ENCODE measurements at places on chromosomes 3 and 15. TPM values are rescaled to one million over a fixed set of nuclear protein-coding genes. Genes with fewer than 3 reads are reported as not detected.

- DNase-seq = no peak
These were observed 129.8 kb downstream of the SLC25A26 start for GRCh38 chr3:66350601-66351000.

Gene COL6A6
- 1.0 TPM for total RNA-seq

GRCh38 chr3:154314152-154314551 is 10.1 kb downstream of the DHX36 start:
- DNase-seq = no peak

DNA sequence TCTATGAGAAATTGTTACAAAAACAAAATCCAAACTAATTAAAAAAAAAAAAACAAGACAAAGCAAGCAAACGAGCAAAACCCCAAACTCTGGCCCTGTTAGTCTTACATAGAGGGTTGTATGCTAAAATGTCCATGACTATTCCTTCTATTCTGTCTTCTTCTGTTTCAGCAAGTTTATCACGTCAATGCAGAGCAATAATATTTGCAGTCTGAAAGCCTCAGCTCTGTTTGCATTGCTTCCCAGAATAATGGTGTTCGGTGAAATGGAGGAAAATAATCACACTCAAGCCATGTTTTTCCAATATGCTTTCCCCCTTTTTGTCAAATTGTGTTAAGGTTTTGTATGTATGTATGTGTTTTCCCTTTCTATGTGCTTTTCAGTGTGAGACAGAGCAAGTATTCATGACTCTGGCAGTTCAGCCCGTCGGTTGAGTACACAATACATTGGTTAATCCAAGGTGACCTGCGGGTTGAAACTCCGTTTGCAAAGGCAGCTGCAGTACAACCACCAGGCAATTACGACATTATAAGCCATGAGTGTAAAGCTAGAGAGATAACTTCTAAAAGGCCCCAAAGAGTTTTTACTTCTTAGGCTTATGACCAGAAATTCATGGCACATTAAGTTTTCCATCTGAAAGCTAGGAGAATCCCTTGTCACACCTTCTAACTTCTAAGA is 34.9 kb upstream of the MAGI1 start:
- no peak for DNase-seq

GRCh38 chr3:193498215-193498614 is 56.5 kb downstream of the ATP13A4 start:
- DNase-seq = no peak

DNA sequence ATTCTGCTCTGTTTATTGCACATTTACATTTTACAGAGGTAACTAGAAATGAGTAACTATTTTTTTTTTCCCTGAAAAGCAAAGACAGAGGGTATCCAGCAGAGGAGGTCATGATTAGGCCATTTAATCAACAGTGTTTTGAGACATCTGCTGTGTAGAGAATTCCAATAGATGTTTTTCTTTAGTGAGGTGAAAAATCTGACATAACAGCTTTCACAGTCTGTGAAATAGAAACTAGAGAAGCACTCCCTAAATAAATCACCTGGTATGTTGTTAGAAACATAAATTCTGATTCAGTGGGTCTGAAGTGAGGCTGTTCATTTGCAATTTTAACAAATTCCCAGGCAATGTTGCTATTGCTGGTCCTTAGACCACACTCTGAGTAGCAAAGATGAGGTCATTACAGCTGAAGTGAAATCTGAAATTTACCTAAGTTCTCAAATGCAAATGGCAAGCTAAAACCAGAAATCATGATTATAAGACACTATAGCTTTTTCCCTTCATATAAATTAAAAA is 329.2 kb upstream of the LRRC3B start:
- no peak for DNase-seq

Gene HYAL1
- total RNA-seq = 45.0 TPM

DNA sequence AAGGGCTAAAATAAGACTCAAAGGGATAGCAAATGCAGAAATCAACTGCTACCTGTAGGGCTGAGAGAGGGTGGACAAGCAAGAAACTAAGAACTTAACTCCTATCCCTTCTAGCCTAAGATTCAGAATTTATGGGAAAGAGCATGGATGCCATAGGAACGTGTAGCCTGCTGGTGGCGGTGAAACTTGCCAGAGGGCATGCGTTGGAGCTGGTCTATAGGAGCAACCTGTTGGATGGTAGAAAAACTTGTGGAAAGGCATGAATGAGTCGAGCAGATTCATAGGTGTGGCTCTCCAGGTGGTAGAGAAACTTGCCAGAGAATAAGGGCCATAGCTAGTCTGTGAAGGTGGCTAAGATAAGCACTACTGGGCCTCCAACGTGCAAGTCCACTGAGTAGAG is 137.2 kb downstream of the DOCK3 start:
- no peak for DNase-seq

Gene CDC25A
- total RNA-seq = 3.6 TPM

GRCh38 chr15:98592136-98592535 is 56.2 kb upstream of the IGF1R start:
- DNase-seq = no peak
